ENCODE measurements at places on chromosomes 7 and 10.

- DNase-seq = no peak
These were observed 40.0 kb downstream of the ZCCHC24 start for GRCh38 chr10:79405221-79405994.

DNA sequence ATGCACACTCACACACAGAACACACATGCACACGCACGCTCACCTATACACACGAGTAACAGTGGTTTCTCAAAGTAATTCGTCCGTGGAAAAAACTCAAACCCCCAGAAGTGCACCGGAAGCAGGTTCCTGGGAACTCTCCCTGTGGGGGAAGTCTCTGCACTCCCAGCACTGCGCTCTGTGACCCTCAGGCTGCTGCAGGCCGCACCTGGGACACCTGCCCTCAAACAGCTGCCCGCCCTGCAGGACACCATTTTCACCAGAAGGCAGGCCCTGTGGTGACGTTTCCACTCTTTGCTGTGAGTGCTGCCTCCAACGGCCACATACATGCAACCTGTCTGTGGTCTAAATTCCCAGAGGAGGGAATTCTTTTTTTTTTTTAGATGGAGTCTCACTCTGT lies 21.3 kb downstream of the YKT6 start:
- DNase-seq = no peak

GRCh38 chr7:28477041-28477442 lies 64.7 kb downstream of the CREB5 start:
- no peak for DNase-seq

DNA sequence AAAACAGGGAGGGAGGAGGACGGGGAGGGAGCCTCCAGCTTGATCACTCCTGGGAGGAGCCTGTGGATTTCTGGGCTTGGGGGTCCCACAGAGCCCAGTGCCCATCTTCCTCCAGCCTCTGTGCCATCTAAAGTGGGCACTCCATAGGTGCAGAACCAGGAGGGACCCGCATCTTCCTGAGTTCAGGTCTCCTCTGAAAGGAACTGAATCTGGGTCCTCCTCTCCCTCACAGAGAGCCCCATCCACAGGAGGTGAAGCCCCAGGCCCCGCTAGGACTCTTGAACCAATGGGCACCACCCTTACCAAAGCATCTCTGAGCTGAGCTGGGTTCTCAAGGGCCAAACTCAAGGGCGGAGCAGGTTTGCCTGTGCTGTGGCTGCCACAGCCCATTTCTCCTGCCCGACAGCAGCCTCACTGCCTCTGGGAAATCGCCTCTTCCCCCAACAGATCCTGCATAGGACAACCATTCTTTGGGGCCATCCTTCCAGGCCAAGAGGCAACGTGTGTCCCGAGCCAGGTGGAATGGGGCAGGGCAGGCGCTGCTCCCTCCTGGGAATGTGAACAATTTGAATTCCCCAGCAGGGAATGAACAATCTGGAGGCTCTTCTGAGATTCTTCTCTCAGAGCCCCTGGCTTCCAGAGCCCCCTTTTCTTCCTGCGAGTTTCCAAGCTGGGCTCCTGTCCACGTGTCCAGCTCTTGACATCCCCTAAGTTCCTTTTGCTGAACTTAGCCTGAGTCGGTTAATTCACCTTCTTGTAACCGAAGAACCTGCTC lies 411.0 kb upstream of the FOXK1 start:
- DNase-seq = no peak

DNA sequence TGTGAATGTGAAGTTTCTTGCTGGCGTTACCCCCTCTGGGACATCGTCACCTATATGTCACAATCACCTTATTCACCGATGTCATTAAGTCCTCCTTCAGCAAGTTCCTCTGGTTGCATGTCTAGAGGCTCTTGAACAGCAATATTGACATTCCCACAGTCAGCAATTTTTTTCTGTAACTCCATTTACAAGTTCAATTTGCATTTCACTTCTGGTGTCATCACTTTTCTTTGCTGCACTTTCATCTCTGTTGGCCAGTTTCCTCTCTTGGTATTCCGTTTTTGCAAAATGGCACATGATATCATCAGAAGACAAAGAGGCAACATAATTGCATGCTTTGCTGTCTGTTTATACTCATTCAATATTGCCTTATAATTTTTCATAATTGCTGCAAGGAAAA lies 69.8 kb downstream of the SRI start:
- DNase-seq = no peak

- no peak for DNase-seq
These were observed 325.5 kb downstream of the SFMBT2 start for GRCh38 chr10:7085147-7085912.

- DNase-seq = no peak
These were observed 382 bp upstream of the MBLAC1 start for GRCh38 chr7:100126239-100126930.

DNA sequence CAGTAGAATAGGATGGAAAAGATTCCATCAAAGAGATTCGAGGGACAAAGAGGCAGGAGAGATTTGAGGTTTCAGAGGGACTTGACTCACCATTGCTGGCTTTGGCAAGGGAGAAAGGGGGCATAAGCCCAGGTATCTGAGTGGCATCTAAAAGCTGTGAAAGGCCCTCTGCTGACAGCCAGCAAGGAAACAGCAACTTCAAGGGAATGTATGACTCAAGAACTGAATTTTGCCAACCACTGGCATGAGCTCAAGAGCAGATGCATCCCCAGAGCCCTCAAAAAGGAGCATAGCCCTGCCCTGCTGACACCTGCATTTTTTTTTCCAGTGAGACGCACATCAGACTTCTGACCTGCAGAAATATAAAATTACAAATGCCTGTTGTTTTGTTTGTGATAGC lies 19.6 kb upstream of the ADAM12 start:
- no peak for DNase-seq

DNA sequence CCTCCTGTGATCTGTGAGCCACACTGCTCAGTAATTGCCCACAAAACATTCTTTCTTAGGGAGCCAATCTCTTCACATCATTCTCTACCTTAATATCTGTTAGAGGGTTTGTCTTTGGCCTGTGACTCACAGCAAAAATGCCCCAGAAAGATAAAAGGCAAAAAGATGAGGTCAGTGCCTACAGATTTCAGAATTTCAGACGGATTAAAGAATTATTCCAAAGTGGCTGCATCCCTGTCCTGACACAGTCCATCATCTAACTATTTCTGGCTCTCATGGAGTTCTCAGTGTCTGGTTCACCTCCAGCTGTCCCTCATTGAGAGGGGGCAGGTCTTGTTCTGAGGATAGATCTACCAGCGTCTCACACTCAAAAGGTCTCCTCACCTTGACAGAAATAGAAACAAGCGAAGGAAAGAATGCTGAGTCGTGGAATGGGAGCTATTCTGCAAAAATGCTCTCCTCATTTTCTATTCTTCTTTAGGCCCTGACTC lies 138.5 kb upstream of the AOAH start:
- no peak for DNase-seq

GRCh38 chr7:103148994-103149807 lies at the start of gene NAPEPLD:
Gene NAPEPLD, minus strand, starts transcription at chr7:103149099. Its CDS starts 20,323 bp downstream, at chr7:103128776.
- DNase-seq = peak; percentile 77
